ENCODE measurements at places on chromosomes 12 and 14.
A peak's percentile ranks its signal among the peaks of the same experiment; 100 is the strongest.

GRCh38 chr14:49971156-49972130 is 78.6 kb downstream of the ARF6 start:
- peak; percentile 90 for DNase-seq

- no peak for DNase-seq
Measured at GRCh38 chr12:26410689-26411088, 215.3 kb downstream of the SSPN start.

DNA sequence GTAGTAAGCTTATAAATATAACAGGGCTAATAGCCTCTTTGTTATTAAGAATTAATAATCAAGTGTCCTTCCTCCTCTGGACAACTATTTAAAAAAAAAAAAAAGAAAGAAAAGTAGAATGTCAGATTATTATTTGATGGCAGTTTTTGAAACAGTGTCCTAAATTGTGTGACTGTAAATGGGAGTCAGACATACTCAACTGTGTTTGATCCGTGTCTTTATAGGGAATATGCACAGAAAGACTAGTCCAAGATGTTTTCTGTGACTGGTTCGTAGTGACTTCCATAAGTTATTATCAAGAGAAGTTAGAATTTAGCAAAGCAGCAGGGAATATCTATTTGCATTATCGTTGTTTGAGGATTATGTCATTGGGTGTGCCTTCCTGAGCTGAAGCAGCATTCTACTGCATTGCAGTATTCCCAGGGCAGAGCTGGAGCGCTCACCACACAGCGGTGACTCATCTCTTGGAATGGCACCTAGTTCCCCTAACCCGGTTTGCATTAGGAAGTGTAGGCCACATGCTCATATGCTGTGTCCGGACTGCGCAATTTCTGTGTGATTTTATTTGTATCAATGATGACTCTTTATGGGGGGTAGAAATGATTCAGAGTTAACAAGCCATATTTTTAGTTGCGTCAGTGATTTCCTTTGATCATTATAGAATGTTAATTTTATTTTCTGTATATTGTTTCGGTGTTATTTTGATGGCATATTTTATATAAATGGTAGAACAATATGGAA is 7.9 kb downstream of the DYNC1H1 start:
- no peak for DNase-seq

DNA sequence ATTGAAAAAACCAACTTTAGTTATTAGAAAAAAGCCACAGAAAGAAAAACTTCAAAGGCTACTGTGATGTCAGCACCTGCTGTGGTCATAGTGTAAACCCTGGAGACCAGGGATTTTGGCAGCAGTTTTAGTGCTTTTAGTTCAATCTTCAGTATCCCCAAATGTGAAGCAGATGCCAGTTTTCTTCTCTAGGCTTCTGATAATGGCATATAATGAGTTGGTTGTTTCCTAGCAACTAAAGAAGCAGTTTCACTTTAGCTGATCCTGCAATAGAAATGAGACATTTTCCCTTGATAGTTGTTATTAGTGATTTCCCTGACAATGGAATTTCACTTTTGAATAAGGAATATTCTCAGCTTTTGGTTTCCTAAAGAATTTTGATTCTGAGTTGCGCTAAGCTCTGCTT is 131.2 kb downstream of the NUBPL start:
- no peak for DNase-seq

- no peak for DNase-seq
Measured at GRCh38 chr12:56230432-56231183, 757 bp downstream of the SLC39A5 start.

- no peak for DNase-seq
Measured at GRCh38 chr14:77086951-77087350, 11.1 kb upstream of the CIPC start.

DNA sequence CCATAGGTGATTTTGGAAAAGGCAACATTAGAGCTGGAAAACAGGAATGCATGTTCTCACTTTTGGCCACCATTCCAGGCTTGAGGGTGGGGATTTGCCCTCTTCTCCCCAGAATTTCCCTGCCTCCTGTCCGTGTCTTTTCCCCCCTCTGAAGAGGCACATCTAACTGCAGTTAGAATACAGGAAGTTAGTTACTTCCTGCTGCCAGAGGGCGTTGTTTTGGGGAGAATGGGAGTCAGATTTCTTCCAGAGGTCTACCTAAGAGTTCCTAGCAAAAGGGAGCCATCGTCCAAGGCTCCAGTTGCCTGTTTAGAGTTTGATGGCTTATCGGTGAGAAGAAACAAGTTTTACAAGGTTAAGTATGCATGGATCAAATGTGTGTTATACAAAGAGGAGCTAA is 112.8 kb upstream of the IGF1 start:
- no peak for DNase-seq

GRCh38 chr12:120961604-120962531 is 16.5 kb upstream of the HNF1A start:
- no peak for DNase-seq

GRCh38 chr12:107441665-107442300 is 243.8 kb upstream of the PWP1 start:
- DNase-seq, result peak; percentile 78

DNA sequence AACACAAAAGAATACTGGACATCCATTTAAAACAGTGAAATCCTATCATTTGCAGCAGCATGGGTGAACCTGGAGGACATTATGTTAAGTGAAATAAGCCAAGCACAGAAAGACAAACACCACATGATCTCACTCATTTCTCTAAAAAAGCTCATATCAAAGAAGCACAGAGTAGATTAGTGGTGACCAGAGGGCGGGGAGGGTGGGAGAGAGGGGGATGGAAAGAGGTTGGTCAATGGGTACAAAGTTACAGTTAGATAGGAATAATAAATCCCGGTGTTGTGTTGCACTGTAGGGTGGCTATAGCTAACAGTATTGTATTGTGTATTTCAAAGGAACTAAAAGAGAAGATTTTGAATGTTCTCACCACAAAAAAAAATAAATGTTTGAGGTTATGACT is 52.4 kb downstream of the DUSP6 start:
- DNase-seq, result no peak

- DNase-seq, result peak; percentile 9
Measured at GRCh38 chr12:13530966-13531365, 334.4 kb downstream of the EMP1 start.

DNA sequence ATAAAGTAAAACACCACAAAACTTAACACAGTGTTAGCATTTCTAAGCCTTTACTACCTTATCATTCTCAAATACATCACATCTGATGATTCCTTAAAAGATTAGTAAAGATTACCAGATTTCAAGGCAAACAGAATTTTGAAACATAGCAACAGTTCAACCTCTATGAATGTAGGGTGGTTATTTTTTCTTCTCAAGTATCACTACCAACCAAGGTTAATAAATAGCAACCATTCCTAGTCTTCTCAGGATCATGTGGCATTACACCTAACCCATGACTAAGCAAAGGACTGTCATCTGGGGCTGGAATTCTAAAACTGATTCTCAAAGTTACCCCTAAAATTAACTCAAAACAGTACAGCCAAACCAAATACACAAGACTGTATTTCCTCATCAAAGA is 39.4 kb upstream of the CSRNP2 start:
- DNase-seq, result no peak

GRCh38 chr12:132218915-132219314 is 74.7 kb downstream of the NOC4L start:
- no peak for DNase-seq

DNA sequence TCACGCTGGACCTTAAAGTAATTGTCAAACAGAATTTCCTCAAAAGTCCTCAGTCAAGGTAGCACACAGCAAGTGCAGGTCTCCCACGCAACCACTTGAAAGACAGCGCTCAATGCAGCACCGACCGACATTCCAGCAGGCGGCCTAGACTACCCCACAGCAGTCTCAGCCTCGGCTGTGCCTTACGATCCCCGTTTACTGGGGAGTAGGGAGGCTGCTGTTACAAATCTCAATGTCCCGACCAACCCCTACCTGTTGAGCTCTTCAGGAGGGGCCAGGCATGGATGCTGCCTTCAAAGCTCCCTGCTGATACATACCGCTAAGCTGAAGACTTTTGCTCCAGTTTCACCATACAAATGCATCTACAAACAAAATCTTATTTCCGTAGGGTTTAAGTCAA is 21.8 kb downstream of the VPS37B start:
- DNase-seq, result no peak

- DNase-seq, result no peak
Measured at GRCh38 chr14:23641915-23642588, 5.9 kb downstream of the DHRS2 start.

DNA sequence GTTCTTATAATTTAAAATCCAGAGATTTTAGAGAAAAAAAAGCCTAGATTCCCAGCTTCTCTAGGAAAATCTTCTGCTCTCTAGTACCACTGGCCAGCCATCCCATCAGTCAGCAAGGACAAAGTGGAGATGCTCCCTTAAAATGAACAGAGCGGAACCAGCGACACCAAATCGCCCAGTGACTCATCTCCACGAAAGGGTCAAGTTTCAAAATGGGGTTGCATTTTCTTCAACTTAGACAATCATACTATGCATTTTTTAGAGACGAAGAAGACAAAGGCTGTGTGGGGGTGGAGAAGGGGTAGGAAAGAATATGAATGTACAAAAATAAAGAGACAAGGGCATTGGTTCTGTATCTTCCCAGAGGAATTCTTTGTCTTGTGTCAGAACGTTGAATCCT is 212.0 kb downstream of the SLC15A4 start:
- DNase-seq, result no peak

- peak; percentile 74 for DNase-seq
Measured at GRCh38 chr12:123912415-123913380, 59.9 kb downstream of the CCDC92 start.

DNA sequence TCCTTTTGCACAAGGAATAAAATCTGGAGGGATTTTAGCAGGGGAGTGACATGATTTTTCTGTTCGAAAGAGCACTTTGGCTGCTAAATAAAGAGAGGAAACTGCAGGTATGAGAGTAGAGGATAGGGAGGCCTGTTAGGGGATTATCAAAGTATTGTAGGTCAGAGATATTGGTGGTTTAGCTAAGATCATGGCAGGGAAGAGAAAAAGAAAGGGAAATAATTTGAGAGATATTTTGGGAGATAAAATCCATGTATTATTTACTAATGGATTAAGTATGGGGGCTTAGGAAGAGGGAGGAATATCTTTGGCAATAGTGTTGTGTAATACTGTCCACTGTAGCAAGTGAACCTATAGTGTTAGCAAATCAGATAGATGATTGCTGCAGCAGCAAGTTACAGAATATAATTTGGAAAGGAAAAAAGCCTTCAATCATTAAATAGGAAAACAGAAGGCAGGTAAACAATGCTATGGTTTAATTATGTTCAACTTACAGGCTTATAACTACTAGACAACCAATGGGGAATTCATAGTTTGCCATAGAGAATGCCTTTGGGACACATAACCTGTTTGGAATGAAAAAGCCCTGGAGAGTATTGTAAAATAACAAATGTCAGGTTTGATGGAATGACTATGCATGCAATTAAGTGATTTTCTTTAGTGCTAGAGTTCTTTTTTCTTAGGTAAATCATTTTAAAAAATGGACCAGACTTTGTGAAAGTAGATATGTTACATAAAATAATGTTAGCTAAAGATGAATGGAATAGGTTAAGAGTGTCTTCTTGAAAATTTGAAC is 50.5 kb downstream of the ADIPOR2 start:
- DNase-seq, result no peak

GRCh38 chr14:95314609-95315008 is 5.1 kb downstream of the CLMN start:
- DNase-seq, result no peak

- no peak for DNase-seq
Measured at GRCh38 chr12:93836620-93837260, 159.6 kb downstream of the CRADD start.

- no peak for DNase-seq
Measured at GRCh38 chr14:64584190-64584589, 34.4 kb downstream of the PPP1R36 start.

DNA sequence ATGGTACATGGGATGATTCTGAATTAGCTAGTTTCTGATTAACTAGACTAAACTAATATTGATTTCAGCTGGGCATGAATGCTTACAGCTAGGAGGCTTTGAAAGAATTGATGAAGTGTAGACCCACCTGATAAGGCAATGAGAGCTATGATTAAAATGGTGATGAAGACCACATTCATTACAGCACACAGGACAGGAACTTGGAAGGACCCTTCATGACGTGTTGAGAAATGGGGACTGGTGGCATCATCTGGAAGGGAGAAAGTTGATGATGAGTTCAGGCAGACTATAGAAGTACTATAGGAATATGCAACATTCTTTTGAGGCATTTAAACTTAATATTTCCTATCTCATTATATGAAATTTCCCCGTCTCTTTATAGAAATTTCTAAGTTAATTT is 4.5 kb downstream of the CD69 start:
- DNase-seq, result no peak

DNA sequence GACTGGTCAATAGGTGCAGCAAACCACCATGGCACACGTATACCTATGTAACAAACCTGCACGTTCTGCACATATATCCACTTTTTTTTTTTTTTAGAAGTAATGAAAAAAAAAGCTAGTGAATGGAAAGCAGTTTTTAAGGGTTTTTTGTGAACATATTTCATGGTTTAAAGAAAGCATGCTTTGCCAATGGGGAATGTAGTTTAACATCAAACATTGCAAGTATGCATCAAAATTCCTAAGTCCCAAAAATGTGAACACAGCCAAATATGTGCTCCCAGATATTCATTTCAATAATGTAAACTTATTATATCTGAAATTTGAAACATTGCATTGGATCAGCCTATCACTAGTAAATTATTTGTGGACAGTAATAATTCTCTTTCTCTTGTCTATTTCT is 710.4 kb upstream of the FLRT2 start:
- no peak for DNase-seq

DNA sequence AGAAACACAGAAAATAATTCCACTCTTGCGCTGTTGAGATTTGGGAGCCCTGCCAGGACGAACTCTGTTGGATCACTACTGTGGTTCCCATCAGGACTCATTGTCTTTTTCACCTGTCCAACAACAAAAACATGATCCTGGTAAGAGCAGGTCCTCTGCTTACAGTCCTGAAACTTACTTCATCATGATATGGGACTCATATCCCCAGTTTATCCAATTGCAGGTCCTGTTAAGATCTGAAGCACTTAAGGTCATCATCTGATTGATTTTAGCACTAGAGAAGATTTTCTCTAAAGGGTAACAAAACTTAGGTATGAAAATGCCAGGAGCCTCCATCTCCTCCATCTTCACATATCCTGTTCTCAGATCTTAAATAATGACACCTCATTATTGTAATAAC is at the start of gene OR6S1:
OR6S1 (minus strand) TSS at position 101 of the 400 bp plus-strand sequence; CDS start at position 101, 0 bp downstream.
- no peak for DNase-seq

- peak; percentile 69 for DNase-seq
Measured at GRCh38 chr12:52082988-52083637, 3.6 kb downstream of the SMIM41 start.

DNA sequence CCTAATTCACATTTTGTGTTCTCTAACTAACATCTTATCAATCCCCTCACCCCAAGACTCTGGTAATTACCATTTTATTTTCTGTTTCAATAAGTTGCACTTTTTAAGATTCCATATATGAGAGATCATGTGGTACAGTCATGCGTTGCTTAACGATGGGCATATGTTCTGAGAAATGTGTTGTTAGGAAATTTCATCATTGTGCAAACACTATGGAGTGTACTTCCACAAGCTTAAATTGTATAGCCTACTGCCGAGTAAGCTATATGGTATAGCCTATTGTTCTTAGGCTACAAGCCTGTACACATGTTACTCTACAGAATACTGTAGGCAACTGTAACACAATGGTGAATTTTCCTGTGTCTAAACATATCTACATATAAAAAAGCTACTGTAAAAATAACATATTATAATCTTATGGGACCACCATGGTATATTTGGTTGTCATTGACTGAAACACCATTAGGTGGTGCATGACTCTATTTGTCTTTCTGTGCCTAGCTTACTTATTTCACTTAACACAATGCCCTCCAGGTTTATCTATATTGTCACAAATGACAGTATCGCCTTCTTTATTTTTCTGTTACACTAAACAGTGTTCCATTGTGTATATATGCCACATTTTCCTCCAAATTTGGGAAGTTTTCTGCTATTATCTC is 473.4 kb upstream of the LMO3 start:
- DNase-seq, result no peak

Measured in lung (tissue), 17 donors.